ENCODE measurements at places on chromosomes 16 and 17.

- DNase-seq, result no peak
Observed at GRCh38 chr17:53948323-53948722, 125.6 kb downstream of the KIF2B start.

- no peak for DNase-seq
Observed at GRCh38 chr17:81132770-81133723, 32.3 kb upstream of the PVALEF start.

GRCh38 chr17:75876190-75876937, 2.0 kb downstream of the TRIM47 start:
- peak; percentile 76 for DNase-seq

DNA sequence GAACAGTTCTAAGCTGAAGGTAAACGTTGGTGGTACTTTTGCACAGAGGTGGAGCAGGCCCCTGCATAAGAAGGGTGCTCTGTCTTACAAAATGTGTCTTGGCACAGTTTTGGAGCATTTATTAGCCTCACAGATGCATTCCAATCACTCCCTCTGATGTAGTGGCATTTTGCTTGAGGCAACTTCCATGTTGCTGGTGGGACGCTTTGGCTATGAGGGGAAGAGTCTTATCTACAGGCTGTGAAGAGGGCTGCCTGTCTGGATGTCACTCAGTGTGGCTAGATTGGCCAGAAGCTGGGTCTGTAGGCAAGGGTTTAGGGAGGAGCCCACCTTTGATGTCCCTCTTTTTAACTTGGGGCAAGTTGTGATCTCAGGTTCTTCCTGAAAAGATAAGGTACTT, 2.6 kb upstream of the RARA start:
- DNase-seq, result no peak
